Hepatocyte (in vitro differentiated cells): ENCODE measurements at places on chromosomes 1 and 21. TPM values are rescaled to one million over a fixed set of nuclear protein-coding genes. Genes with fewer than 3 reads are reported as not detected.
A peak's percentile ranks its signal among the peaks of the same experiment; 100 is the strongest.

GRCh38 chr21:43467785-43468184 lies 40.9 kb upstream of the SIK1 start:
- no peaks in the 10 kb centered on the region for H3K4me1 ChIP-seq
- no peaks in the 10 kb centered on the region for H3K27me3 ChIP-seq
- no peak overlapping the region for H3K4me3 ChIP-seq
- H3K36me3 ChIP-seq = no peaks in the 10 kb centered on the region

DNA sequence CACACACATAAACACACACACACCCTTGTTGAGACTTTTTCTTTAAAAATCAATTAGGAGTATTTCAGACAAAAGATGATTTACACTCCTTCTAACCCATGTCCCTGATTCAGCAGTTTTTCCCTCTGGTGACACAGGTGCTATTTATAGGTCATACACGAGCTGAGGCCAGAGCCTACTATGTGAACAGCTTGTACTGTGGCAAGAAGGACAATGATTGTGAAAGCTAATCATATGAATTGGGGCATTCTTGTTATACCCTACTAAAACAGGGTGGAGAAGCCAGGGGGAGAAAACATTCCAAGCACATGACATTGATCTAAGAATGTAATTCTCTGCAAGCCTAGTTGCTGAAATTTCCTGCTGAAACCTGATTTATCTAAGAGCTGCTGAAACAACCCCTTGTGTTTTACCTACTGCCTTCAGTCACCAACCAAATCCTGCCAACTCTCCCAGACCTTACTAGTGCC lies 60.3 kb downstream of the XCL1 start:
- peaks cover 29% of the 10 kb centered on the region for H3K4me1 ChIP-seq
- H3K27ac ChIP-seq = peak overlapping the region; percentile 94
- H3K27me3 ChIP-seq = no peaks in the 10 kb centered on the region
- DNase-seq = peak; percentile 70
- H3K4me3 ChIP-seq = no peak overlapping the region

DNA sequence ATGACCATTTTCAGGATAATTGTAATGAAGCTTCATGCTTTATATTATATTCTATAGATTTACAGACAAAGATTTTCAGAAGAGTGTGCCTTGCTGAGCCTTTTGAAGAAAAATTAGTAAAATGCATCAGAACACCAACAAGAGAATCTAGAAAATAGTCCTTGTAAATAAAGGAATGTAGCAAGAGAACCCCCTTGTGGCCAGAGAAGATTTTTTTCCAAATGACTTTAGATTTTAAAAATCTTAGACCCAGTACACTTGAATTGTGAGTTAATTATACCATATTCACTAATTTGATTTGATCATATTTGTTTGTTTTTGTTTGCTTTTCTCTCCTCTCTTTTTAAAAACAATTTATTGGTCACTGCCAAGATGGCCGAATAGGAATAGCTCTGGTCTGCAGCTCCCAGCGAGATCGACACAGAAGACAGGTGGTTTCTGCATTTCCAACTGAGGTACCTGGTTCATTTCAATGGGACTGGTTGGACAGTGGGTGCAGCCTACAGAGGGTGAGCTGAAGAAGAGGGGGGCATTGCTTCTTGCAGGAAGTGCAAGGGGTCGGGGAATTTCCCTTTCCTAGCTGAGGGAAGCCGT lies 12.8 kb upstream of the IFI44L start:
- H3K4me3 ChIP-seq = no peak overlapping the region
- no peaks in the 10 kb centered on the region for H3K27me3 ChIP-seq
- DNase-seq = peak; percentile 39
- H3K4me1 ChIP-seq = no peaks in the 10 kb centered on the region
- H3K27ac ChIP-seq = no peak overlapping the region

- no peaks in the 10 kb centered on the region for H3K4me1 ChIP-seq
- DNase-seq = no peak
- H3K27ac ChIP-seq = no peak overlapping the region
These were observed 40.5 kb upstream of the GALNT2 start for GRCh38 chr1:230026572-230026971.

The MORC3 gene
- total RNA-seq = 32.7 and 33.3 TPM in 2 replicates

The S100A14 gene
- total RNA-seq = 112 and 141 TPM in 2 replicates

GRCh38 chr21:40070871-40071270 lies 203.6 kb downstream of the PCP4 start:
- no peak for DNase-seq
- H3K27me3 ChIP-seq = no peaks in the 10 kb centered on the region
- no peaks in the 10 kb centered on the region for H3K36me3 ChIP-seq
